Activated CD4-positive, alpha-beta T cell treated with anti-CD3 and anti-CD28 coated beads, Interleukin-2, amount 10 ng/mL, durations not matched to agents 7 days and 5 days (primary cell): ENCODE measurements at places on chromosomes 1 and 21. TPM values are rescaled to one million over a fixed set of nuclear protein-coding genes. Genes with fewer than 3 reads are reported as not detected.

- no peak overlapping the region for H3K27ac ChIP-seq
- H3K4me1 ChIP-seq = peaks cover 31% of the 10 kb centered on the region
- DNase-seq = peak; percentile 28
- no peak overlapping the region for H3K4me3 ChIP-seq
- no peaks in the 10 kb centered on the region for H3K27me3 ChIP-seq
These were observed 16.9 kb downstream of the GPR157 start for GRCh38 chr1:9111957-9112356.

DNA sequence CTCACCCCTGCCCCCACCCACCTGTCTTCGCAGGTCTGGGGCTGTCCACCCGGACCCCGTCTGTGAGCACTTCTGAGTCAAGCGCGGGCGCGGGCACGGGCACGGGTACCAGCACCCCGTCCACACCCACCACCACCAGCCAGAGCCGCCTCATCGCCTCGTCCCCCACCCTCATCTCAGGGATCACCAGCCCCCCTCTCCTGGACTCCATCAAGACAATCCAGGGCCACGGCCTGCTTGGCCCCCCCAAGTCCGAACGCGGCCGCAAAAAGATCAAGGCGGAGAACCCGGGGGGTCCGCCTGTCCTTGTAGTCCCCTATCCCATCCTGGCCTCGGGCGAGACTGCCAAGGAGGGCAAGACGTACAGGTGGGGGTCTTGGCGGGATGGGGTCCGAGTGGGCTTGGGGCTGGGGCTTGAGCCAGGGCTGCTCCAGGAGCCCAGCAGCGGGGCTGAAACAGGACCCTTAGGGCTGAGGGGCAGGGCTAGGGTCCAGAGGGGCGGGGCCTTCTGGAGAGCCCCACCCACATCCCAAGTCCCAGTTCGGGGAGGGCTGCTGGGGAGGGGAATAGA is 23.9 kb downstream of the ZNF362 start:
- H3K36me3 ChIP-seq = peaks cover 15% of the 10 kb centered on the region
- H3K4me1 ChIP-seq = no peaks in the 10 kb centered on the region
- H3K4me3 ChIP-seq = no peak overlapping the region
- H3K27ac ChIP-seq = no peak overlapping the region

DNA sequence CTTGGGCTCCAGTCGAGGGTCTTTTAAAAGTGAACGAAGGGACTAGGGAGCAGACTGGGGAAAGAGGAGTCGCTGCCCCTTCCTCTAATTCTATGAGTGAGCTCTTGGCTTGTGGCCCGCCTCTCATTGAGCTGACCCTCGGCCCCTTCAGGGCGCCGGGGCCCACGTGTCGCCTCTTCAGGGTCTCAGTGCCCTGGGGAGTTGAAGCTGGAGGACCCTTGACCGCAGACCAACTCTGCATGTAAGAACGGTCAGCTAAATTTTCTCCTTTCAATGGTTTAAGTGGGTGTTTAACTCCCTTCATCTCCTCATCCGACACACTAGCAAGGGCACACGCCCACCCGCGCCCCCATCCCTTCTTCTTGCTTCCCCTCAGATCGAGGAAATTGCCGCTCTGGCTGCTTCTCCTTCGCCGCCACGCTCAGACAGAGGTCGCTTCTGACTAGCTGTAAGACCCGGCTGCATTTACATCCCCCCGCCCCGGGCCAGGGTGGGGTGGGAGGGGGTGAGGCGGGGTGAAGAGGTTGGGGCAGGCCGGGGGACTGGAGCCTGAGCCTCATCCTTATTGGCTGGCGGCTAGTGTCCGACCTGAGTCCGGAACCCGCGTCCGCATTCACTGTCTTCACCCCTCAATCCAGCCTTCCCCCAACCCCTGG is 10.9 kb downstream of the NR5A2 start:
- peak overlapping the region; percentile 39 for H3K4me3 ChIP-seq
- peaks cover 59% of the 10 kb centered on the region for H3K27me3 ChIP-seq
- no peak for DNase-seq
- H3K36me3 ChIP-seq = peaks cover 3% of the 10 kb centered on the region

GRCh38 chr1:40981691-40982448 is 2.4 kb downstream of the CTPS1 start:
- no peaks in the 10 kb centered on the region for H3K27me3 ChIP-seq
- peak overlapping the region; percentile 83 for H3K27ac ChIP-seq
- DNase-seq = no peak
- H3K4me1 ChIP-seq = peaks cover 51% of the 10 kb centered on the region
- peak overlapping the region; percentile 28 for H3K4me3 ChIP-seq

- no peak overlapping the region for H3K4me3 ChIP-seq
- no peak overlapping the region for H3K27ac ChIP-seq
- DNase-seq = no peak
These were observed 13.1 kb downstream of the RNF220 start for GRCh38 chr1:44418022-44418673.

- no peaks in the 10 kb centered on the region for H3K36me3 ChIP-seq
- H3K4me1 ChIP-seq = no peaks in the 10 kb centered on the region
- peaks cover 15% of the 10 kb centered on the region for H3K27me3 ChIP-seq
- peak; percentile 12 for DNase-seq
These were observed 31.9 kb downstream of the MROH9 start for GRCh38 chr1:170967042-170967910.

GRCh38 chr1:161491472-161491871 is 13.8 kb upstream of the FCGR2A start:
- H3K27ac ChIP-seq = no peak overlapping the region
- peaks cover 53% of the 10 kb centered on the region for H3K27me3 ChIP-seq
- no peaks in the 10 kb centered on the region for H3K36me3 ChIP-seq
- peaks cover 23% of the 10 kb centered on the region for H3K4me1 ChIP-seq
- no peak overlapping the region for H3K4me3 ChIP-seq
- DNase-seq = no peak

- no peak overlapping the region for H3K4me3 ChIP-seq
- peaks cover 4% of the 10 kb centered on the region for H3K27me3 ChIP-seq
- no peak for DNase-seq
- H3K36me3 ChIP-seq = no peaks in the 10 kb centered on the region
These were observed 7.1 kb upstream of the C1orf115 start for GRCh38 chr1:220682901-220683576.

DNA sequence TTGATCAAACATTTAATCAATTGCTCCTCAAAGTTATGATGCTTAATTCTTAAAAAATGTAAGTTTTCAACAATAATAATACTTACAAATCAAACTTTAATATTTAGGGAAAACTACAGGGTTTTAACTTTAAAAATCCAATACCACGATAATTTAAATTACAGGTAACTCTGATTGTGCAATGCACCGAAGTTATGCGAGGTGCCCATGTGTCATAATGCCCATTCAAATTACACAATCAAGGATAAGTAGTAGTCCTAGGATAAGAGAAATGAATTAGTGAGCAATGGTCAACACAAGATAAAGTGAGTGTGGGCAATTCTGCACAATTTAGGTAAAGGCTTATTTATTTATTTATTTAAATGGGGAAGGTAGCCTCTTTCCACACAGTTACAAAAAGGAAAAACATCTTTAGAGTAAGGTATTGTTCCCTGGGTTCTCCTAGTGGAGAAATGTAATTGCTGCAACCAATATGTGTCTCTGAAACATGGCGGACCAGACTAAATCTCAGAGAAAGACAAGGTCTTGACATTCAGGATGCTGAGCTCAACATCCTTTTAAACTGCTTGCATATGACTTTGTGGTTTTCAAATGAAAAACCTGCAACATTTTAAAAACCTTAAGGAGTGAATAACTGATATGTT is 164.2 kb downstream of the TTLL7 start:
- no peaks in the 10 kb centered on the region for H3K4me1 ChIP-seq
- no peaks in the 10 kb centered on the region for H3K27me3 ChIP-seq
- H3K4me3 ChIP-seq = no peak overlapping the region
- H3K27ac ChIP-seq = no peak overlapping the region

Gene FAM131C
- 1.1 TPM for total RNA-seq

Gene DFFB
- total RNA-seq = 10.6 TPM

- H3K27ac ChIP-seq = no peak overlapping the region
- no peaks in the 10 kb centered on the region for H3K4me1 ChIP-seq
- H3K27me3 ChIP-seq = no peaks in the 10 kb centered on the region
- H3K4me3 ChIP-seq = no peak overlapping the region
- no peaks in the 10 kb centered on the region for H3K36me3 ChIP-seq
These were observed 38.4 kb downstream of the IGSF21 start for GRCh38 chr1:18145851-18146618.
